Suppressor macrophage (primary cell): ENCODE measurements at places on chromosomes 13 and 19.

DNA sequence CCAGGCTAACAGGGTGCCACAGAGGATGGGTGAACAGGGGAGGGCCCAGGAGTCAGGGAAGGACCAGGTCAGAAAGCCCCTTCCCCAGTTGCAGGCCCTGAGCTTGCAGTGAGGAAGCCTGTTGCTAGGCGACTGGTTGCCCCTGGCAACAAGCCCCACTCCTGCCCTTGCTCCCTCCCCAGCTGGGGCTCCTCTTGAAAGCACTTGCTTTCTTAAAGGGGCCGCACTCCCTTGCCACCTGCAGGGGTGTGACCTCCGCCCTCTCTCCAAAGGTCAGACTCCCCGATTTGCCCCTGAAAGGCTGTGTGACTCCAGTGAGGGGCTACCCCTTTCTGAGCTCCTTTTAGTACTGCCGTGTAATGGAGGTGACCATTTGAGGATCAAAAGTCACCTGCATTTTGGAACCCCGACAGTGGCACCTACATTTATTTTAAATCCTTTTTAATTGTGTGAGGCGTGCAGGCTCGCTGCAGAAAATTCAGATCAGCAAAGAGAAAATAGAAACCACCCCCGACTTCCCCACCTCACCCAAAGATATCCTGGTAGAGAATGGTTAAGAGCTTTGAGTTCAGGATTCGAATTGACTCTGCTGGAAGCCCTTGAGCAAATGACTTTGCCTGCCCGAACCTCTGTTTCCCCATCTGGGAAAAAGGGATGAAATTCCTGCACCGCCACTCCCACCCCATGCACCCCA is 4.8 kb downstream of the FCHO1 start:
- DNase-seq: peak; percentile 35

DNA sequence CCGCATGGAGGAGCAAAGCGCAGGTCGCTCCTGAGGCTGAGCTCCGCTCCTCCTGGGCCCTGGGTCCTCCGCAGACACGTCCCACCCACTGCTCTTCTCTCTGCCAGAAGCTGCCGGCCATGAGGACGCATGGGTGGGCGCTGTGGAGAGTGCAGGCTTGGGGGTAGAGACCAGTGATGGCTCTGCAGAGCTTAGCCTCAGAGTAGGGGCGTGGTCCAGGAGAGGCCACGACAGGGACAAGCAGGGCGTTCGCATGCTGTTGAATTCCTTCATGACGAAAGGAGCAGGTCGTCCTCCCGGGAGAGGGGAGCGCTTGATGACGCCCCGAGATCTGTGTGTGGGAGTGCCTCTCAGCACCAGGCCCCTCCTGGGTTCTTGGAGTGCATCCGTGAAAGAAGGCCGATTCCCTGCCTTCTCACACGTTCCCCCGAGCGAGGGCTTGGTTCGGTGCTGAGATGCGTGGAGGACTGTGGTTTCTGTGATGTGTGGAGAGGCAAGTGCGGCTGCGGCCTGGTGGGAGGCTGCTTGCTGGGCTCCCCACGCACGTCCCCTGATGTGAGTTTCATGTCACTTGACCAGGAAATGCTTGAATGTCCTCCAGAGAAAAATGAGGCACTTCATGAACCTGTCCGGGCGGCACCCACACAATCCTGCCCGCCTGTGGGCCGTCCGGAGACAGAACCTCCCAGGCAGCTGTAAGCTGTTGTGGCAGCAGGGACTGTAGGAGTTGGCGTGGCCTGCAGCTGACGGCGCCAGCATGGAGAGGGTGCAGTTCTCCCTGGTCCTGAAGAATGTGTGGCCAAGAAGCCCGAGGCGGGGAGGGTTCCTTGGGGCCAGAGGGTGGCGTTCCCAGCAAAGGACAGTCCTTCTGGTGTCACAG is 4.5 kb downstream of the SF3A2 start:
- DNase-seq: no peak

DNA sequence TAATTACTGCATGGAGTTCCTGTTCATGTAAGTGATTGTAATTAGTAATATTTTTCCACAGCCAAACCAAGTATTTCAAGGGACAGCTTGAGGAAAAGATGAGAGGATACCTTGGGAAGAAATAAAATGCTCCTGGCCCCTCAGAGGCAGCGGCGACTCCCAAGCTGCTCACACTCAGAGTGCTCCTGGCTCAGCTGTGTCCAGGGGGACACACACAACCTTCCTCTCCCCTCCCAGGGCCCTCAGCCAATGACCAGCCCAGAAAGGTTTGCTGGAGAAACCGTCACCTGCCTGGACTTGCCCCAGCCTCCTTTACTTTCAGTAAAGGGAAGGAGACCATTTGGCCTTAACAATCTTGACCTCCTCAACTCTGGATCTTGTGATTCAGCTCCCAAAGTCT is 51.1 kb downstream of the CRYL1 start:
- DNase-seq: no peak

GRCh38 chr19:13955662-13956364 is 3.5 kb downstream of the DCAF15 start:
- DNase-seq: no peak

DNA sequence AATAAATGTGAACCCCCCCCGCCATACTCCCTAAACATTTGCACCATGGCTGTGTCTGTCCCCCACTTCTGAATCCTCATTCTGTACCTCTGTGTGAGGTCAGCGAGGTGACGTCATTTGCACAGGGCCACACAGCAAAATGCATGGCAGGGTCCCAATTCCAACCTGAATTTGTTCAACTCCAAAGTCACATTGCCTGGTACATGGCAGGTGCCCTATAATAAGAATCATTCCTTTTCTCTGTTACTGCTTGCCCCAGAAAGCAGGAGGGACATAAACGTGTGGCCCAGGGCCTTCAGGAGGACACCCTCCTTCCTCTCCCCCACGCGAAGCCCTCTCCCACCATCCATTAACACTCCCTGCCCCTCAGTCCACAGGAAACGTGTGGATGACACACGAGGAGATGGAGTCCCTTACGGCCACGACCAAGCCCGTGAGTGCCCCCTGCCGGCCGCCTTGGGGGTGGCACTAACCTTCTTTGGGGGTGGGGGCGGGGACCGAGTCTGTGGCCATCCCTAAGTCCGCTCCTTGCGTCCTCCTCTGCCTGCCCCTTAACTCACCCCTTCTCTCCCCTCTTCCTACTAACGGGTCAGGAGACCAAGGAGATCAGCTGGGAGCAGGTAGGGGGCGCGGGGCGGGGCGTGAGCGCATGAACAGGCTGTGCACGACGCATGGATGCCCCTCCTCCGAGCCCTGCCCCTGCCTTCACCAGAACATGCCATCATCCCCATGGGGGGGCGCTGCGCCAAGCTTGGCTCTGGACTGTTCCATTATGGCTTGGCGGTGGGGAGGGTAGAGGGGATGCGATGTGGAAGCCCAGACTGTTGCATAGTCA is 9.4 kb downstream of the HRC start:
- peak; percentile 67 for DNase-seq
